NCI-H1694 treated with DMSO at 0.1 percent for 48 hours (cell line): ENCODE measurements at places on chromosomes 12 and 14.

DNA sequence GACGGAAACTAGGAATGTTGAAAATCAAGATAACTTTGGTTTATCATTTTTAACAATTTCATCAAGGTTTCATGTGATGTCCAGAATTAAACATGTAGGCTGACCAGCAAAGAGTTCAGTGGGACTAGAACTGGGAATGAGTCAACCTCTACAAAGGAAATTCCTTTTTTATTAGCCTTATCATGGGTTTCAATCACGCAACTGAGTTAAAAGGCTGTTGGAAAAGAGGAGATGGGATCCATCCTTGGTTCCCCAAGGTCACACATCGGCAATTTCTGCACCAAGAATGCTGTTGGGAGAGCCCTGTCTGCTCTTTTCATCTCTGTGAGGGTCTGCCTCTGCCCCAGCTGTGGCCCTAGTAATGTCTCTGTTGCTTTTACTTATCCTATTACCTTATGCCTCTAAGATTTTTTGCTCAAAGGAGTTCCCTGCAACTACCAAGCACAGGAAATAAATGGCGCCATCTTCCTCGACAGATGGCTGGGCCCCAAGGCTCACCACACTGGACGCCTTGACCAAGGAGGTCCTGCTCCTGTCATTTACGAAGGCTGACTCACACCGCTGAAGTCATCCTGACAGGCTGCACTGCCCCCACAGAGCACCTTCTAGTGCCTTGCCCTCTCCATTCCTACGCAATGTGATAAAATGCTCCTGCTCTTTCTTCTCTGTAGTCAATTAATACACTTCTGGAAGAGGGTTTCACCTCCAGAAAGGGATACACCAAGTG, 367.4 kb downstream of the GXYLT1 start:
- DNase-seq, result no peak

- DNase-seq, result no peak
These were observed 6.8 kb downstream of the ALDH1L2 start for GRCh38 chr12:105077435-105077834.

DNA sequence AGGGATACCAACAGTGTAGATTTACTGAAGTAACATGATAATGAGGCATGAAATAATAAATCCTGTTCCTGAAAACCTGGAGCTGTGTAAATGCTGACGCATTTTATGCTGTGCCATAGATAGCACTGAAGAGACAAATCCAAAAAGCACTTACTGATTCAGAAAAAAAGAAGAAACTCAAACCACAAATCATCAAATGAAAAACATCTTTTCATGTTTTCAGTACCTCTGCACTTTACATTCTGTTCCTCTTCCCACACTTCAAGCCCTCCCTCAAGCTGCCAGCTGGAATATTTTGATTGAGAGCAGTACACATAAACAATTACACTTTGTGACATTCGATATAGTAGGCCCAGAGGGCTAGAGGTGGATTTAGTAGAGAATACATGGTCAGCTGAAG, 362.3 kb downstream of the NAV3 start:
- peak; percentile 33 for DNase-seq

GRCh38 chr12:74539765-74540526, 2.3 kb downstream of the ATXN7L3B start:
- DNase-seq, result no peak

DNA sequence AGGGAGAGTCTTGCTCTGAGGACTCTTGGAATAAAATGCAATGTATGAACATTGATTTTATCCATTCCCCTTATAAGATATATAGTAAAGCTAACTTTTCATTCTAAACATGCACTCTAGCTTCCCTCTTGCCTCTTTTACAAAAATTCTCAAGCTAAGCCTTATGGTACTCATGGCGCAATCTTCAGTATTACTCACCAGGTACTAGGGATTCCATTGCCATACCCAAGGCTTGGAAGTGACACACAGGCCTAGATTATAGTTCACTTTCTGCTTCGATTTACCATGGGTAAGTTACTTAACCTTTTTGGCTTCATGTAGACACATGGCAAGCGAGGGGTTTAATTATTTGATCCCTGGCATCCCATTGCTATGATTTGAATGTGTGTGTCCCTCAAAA, 331.5 kb downstream of the LRIG3 start:
- no peak for DNase-seq

- DNase-seq, result no peak
These were observed 92.9 kb downstream of the PAWR start for GRCh38 chr12:79597910-79598309.

- no peak for DNase-seq
These were observed 165.2 kb downstream of the VRK1 start for GRCh38 chr14:96962337-96962736.

GRCh38 chr14:69328765-69329164, 68.8 kb downstream of the GALNT16 start:
- peak; percentile 45 for DNase-seq

- DNase-seq, result no peak
These were observed 147.2 kb downstream of the GRIN2B start for GRCh38 chr12:13834241-13834640.

DNA sequence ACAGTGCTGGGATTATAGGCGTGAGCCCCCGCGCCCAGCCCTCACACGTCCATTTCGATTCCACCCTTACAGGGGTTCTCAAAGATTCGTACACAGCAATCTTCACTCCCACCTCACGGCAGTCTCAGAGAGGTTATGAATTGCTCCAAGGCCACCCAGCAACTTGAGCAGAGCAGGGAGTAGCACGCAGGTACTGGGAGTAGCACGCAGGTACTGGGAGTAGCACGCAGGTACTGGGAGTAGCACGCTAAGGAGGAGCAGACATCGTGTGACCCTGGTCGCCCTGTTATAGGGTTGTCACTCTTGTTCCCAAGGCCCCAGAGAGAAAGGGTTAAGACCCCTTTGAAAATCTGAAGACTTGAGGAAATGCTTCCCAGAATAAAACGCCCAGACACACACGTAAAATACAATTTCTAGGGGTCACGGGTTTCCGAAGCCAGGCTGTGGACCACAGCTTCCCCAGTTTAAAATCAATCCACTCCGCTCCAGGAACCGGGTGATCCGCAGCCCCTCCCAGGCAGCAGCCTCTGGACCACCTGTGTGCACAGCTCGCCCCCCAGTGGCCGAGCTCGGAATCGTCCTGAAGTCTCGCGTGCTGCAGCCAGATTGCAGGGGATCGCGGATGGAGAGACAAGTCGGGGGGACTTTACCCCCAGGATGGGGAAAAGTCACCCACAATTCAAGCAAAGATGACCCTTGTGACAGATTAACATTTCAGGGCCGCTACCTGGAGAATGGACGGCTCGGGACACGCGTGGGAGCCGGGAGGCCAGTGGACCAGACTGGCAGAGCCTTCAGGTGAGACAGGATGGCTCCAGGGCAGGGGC, 92.0 kb downstream of the SCARB1 start:
- DNase-seq, result peak; percentile 44

DNA sequence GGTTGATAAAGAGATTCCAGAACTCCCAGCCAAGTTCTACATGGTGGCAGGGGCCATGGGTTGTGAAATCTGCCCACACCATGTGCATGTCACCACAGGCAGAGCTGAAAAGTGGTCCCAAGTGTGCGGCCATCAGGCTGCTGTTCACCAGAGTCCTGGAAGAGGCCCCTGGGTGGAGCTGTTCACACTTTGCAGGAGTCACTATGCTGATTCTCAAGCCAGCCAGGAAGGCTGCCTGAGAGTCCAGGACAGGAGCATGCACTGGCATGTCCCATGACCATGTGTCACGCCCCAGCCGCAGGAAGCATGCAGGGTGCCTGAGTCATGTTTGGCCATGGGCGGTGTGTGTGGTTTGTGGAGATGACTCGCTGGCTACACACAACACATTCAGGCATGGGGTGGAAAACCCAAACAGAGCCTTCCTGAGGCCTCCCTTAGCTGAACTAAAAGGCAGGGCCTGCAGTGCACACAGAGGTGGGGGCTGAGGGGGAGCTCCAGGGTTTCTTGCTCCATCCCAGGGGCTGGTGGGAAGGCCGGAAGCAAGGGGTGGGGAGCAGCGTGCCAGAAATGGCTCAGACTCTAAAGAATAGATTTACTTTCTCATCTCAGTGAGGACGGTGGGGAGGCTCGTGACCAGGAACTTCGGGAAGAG, 19.4 kb downstream of the ABCB9 start:
- DNase-seq, result no peak

- no peak for DNase-seq
These were observed 60.4 kb downstream of the SLC15A4 start for GRCh38 chr12:128763395-128763794.

- no peak for DNase-seq
These were observed 151.1 kb upstream of the FUT8 start for GRCh38 chr14:65261425-65261920.

- DNase-seq, result no peak
These were observed 26.4 kb downstream of the SCFD1 start for GRCh38 chr14:30648471-30648870.

DNA sequence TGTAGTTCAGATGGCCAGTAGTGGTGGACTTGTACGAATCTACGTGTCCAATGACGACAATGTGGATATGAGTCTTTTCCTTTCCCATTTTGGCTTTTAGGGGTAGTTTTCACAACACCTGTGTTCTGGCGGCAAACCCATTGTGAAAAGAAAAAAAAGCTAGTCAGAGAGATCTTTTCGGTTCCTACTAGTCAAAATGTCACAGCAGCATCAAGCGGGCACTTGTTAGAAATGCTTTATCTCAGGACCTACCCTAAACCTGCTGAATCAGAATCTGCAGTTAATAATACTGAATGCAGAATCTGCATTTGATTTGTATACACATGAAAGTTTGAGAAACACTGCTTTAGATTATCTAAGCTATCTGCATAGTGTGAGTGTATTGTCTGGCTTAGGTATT, 18.3 kb downstream of the AEBP2 start:
- DNase-seq, result no peak

DNA sequence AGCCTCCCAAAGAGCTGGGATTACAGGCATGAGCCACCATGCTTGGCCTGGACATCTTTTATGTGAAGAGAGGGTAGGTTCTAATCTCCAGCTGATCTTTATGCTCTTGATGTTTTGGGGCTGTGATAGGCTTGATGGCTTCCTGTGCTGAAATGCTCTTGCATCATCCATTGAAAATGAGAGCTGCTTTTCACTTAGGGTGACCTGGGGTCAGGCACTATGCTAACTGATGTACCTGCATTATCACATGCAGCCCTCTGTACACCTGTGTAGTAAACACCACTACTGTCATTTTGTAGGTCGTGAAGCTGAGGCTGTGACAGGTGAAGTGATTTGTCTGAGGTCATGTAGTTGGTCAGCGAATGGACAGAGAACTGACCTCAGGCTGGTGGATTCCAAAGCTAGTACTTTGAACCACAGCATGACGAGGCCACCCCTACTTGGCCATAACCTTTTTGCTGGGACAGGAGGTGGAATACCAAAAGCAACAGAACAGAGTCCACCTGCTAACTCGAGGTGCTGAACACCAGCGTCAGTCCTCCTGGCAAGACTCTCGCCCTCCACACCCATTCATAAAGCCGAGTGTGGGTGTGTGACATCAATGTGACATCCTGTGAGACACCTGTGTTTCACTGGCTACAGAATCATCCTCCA, 69.1 kb downstream of the C12orf75 start:
- no peak for DNase-seq

GRCh38 chr14:70624972-70625371, 16.7 kb upstream of the TTC9 start:
- no peak for DNase-seq

DNA sequence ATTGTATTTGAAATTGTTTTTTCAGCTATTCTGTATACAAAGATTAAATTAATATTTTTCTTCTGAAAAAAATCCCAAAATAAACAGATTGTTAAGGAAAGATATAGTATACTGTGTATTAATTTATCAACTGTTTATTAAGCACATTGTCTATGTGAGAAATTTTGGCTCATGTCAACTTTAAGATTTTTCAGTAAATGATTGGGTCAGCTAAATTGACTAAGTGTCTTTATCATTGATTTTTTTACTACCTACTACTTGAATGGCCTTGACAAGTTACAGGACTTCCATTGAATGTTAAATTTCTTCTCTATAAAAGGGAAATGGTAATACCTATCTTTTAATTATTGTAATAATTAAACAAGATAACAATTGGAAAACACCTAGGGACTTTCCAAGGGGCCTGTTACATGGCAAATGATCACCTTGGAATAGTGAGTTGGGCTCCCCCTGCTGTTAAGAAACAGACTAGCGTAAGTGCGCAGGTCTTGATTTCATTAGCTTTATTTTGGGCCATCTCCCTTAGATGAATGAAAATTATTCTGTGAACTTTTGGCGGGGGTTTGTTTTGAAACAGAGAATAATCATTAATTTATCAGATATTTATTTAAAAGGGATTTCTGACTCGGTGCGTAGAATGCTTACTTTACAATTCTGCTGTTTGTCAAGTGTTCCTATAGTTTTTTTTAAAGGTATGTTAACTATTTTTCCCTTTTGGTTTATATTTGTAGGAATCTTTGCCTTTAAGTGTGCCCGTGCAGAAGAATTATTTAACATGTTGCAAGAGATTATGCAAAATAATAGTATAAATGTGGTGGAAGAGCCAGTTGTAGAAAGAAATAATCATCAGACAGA, 14.5 kb upstream of the CCT2 start:
- peak; percentile 24 for DNase-seq

- no peak for DNase-seq
These were observed 21.6 kb downstream of the C12orf71 start for GRCh38 chr12:27060740-27061139.

DNA sequence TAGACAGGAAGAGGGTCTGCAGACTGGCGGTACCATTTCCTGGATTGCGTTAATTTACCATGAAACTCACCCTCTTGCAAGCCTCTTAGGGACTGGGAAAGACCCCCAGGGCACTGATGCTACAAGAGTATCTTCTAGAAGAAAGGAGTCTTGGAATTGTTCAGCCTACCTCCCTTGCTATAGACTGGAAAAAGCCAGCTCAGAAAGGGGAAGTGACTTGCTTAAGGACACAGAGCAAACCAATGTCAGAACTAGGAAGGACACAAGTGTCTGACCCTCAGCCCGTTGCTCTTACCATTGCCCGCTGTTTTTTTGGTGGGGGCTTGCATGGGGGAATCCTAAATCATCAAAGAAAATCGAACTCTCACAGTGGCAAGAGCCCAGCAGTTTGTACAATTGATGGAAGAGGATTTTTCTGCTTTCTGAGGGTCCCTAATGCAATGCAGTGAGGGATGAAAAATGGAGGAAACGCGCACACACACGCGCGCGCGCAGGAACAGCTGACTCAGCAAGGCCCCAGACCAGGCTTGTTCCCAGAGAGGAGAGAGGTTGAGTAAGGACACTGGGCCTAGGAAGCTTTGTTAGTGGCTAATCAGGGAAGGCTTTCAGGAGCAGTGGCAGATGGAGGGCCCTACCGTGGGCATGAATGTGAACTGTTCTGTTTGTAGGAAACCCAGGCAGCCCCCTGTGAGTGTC, 50.9 kb downstream of the RIN3 start:
- no peak for DNase-seq
